ENCODE measurements at places on chromosomes 12 and 14.

DNA sequence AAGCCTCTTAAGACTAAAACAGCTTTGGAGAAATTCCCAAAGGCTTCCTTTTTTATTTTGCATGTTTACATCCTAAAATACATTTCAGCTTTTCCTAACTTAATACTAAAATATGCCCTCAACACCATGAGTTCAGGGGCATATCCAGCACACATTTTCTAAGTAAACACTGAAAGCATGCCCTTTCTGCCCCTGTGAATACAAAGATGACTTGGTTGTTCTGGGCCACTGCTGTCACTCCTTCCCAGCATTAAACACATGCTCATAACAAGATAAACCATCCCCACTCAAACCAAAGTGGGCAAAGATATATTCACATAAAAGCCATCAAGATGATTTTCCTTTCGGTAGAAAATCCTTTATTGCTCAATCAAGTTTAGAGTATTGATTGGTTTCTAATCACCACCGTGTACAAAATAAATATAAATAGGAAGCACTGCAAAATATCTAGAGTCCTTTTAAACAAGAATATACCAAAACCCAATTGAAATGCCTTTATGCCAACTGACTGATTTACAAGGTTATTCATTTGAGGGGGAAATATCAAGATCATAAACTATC is 1.9 kb downstream of the CCNB1IP1 start:
- no peak for DNase-seq

DNA sequence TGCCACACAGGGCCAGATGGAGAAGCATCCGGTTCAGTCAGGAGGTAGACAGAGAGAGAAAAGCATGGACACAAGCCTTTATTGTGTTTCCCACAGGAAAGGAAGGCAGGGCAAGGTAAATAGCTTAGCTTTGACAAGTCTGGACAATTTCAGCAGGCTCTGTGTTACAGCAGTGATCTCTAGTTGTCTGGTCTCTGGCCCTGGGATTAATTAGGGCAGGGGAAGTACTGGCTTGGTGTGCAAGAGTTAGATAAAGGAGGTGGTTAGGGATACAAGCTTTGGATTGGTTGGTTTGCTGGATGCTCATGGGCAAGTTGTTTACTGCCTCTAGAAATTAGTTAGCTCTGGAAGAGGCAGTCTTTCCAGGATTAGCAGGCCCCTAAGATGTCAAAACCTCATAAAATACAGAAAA is 15.1 kb upstream of the NGDN start:
- DNase-seq: no peak

- DNase-seq: no peak
Observed at GRCh38 chr12:128111951-128112350, 155.0 kb upstream of the TMEM132C start.

- no peak for DNase-seq
Observed at GRCh38 chr14:64680714-64681065, 23.5 kb upstream of the PLEKHG3 start.

DNA sequence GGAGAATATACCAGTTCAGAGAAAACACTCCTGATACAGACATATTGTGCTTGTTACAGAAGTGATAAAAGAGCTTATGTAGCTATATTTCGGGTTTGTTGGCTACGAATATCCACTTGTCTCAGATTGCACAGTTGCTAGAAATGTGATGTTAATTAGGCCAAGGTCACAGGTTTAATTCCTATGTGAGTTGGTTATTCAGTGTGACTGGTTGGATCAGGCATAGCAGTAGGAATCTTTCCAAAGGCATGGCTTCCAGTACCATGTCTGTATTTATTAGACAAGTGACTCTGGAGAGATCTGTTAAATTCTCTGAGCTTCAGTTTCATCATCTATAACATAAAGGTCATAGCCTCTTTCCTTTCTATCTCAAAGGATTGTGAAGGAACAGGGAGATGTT is 152.7 kb upstream of the KITLG start:
- DNase-seq: no peak

GRCh38 chr12:63064080-63064479 is 86.9 kb downstream of the AVPR1A start:
- DNase-seq: no peak

DNA sequence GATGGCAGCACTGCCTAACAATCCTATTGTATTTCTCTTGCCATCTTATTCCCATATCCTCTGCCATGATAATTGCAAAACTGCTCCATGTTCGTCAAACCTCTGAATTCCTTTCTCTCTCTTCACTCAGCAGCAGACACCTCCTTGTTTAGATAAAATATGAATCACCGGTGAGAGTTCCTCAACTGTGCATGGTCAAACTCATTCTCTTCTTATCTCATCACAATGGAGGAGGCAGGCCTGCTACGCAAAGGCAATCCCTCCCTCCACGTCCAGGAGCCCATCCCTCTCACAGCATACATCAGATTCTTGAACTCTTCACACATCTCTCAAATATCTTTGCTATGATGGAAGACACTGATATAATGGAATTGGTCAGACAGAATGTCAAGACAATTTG is 90.1 kb upstream of the DAAM1 start:
- no peak for DNase-seq

DNA sequence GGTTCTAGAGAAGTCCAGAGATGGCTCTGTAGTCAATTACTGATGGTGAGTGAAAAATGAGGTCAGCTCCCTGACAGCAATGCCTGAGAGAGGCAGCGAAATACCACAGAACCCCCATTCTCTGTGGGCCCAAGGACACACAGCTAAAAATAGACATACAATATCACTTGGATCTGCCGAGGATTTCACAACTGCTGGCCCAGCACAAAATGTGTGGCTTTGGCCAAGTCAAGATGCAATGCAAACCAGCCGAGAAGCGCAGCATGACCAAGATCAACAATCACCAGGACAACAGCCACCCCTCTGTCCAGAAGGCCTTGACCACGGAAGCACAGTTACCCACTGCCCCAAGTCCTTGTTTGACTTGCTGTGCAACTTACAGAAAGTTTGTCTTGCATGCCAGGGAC is 52.2 kb downstream of the CKAP4 start:
- DNase-seq: peak; percentile 91

DNA sequence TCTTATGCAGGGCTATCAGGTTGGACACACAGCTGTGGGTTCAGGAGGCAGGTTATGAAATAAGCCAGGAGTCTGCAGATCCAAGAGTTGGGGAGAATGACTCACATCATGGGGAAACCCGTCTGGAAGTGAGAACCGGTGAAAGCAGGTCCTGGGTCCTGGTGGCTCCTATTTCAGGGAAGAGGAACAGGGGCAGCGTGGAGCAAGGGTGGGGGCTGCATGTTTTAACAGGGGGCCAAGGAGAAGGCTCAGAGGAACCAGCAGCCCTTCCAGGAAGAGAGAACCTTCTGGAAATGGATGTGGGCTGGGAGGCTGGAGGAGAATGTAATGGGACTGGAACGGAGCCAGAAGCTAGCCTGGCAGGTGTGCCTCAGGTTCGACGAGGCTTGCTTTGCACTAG is 7.8 kb upstream of the KRT74 start:
- no peak for DNase-seq

GRCh38 chr12:27220055-27220987 is 23.8 kb upstream of the STK38L start:
- no peak for DNase-seq

DNA sequence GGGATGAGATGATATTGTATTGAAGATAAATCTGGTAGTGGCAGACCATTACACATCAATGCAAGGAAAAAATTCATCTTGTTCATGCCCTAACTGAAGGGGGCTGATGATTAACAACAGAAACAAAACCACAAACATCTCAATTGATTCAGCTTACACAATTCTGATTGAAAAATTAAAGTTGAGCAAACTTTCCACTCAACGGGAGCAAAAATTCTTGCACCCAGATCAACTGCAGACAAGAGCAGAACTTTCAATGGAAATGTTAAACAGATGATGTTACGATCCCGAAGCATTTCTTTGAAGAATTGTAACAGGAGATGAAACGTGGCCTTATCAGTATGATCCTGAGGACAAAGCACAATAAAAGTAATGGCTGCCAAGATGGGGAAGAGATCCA is 172.4 kb upstream of the SOX5 start:
- DNase-seq: no peak

- no peak for DNase-seq
Observed at GRCh38 chr14:21505012-21505553, 6.1 kb downstream of the METTL3 start.

DNA sequence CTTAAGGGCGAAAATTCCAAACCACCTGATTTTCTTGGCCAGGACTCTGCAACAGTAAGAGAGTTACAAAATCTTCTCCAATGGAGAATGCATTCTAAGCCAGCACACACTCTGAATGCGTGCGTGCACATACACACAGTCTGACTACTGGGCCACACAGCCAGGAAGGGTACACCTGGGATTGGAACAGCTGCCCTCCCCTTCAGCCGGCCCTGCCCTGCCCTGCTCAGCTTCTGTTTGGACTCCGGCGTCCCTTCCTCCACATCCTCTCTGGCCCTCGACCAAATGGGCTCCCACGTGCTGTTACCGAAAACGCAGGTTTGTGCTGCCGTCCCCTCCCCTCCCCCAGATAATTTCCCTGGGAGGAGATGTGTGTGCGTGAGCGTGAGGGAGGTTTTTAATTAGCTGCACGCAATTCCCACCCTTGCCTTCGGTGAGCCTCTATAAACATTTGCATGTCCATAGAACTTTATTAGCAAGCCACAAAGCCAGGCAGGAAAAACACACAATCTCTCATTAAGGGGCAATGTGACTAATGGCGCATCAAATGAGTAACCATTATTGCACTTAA is 43.0 kb downstream of the CCNK start:
- DNase-seq: no peak

Measured in left lobe of liver (tissue), 2 donors.